Esophagus squamous epithelium (tissue), 5 donors: ENCODE measurements at places on chromosomes 2 and 18.

DNA sequence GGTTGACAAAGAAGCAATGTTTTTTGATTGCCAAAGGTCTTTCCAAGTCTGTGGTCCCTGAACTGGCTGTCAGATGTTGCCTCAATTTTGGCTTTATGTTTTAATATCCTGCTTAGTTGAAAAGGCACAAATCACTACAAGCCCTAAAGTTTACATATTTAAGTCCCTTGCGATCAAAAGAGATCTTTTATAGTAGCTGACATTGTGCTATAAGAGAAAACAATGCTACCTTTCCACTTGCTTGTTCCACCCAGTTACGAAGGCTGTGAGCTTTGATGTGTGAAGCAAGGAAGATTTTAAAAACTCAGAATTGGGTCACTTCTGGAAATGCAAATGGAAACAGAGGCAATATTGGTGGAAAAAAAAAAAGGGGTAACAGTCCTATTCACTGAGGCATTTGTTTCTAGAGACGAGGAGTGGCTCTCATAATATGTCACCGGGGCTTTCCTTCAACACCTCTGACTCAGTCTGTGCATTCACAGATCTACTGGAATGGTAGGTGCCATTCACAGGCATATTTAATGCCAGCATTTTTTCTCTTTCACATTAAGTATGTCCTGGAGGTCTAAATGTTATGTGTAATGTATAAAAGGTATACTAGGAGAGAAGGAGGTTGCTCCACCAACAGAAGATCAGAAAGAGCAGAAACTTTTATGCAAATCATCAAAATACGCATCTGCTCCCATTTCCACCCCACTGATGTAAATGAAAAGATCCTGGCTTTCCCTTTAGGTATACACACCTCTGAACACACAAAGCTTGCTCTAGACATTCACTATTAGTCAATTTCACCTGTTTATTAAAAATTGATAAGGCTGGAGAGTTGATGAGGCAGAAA is 91.8 kb downstream of the TGIF1 start:
- DNase-seq = no peak

- DNase-seq = no peak
Observed at GRCh38 chr2:168431301-168432024, 24.6 kb upstream of the CERS6 start.

GRCh38 chr2:27249891-27250651 is 12.8 kb downstream of the SLC30A3 start:
- DNase-seq = no peak

DNA sequence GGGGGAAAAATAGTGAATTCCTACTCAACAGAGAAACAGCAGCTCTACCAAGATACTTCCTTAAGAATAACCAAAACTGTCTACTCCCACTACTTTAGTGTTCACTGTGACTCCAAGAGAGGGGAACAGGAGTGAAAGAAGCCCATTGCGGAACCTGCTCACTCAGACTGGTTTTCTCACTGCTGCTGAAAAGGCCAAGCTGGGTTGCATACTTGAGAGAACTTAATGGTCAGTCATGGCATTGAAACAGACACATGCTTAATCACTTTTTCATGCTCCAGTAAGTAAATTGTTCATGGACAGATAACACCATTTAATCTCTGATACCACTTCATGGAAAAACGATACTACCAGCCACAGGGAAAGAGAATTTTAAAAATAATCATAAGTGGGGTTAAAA is 35.7 kb upstream of the SLC8A1 start:
- DNase-seq = no peak

DNA sequence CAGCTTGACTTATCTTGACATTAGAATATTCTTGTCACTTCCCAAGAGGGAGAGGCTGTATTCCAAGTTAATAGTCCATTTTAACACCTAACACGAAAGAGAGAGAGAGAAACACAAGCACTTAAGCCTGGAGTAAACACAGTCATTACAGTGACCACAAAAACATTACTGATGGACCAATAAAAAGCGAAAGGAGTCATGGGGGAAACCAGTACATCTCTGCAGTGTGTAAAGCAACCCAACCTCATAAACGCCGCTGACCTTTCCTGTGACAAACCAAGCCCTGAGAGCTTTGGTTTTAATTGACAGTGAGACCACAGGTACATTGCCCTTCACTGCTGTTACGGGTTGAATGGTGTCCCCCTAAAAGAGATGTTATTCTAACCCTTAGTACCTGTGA is 78.3 kb downstream of the SMAD4 start:
- no peak for DNase-seq

DNA sequence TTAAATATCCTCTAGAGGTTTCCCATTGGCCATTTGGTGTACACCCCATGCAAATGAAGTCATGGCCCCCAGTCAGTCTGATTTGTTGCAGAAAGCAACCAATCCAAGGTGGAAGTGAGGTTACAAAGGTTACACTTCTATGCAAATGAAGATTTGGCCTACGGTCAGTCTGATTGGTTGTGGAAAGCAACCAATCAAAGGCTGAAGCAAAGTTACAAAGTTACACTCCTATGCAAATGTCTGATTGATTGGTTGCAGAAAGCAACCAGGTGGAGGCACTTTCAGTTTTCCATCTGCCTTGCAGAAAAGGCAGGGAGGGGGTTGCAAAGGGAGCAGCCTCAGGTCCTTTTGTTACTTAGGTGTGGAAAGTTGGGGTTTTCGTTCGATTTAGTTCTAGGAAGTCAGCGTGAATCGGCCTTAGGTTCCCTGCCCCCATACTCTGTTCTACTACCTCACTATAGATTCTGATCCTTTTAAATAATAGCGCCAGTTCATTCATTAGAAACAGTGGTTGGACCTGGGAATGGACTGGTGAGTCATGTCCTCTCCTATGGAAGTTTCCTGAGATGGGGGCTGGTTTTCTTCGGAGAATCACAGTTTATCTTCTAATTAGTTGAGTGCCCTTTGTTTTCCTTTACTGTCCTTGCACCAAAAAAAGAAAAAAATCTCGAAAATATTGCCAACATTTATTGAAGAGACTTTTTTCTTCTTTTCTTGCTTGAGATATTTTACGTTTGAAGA is 279.5 kb downstream of the AGAP1 start:
- no peak for DNase-seq

- DNase-seq = no peak
Observed at GRCh38 chr2:241877989-241878970, 8.8 kb downstream of the RTP5 start.

- DNase-seq = no peak
Observed at GRCh38 chr2:68948710-68949109, 4.0 kb downstream of the GKN2 start.

DNA sequence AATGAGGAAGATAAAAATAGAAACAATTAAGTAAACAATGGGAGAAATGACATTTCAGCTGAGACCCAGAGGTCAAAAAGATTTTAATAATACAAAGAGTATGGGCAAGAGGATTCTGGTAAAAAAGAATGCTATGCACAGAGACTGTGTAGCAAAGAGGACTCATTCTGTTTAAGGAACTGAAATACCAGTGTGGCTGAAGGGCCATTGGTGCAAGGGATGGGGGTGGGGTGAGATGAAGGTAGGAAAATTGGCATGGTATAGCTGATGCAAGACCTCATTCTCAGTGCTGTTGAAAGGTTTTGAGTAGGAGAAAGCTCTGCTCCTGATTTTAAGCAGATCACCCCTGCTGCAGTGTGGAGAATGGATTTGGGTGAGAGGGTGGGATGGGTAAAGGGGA is 10.8 kb downstream of the GALNT1 start:
- no peak for DNase-seq

- no peak for DNase-seq
Observed at GRCh38 chr2:38092196-38092902, 16.4 kb upstream of the CYP1B1 start.

GRCh38 chr2:130828461-130828860 is 8.3 kb upstream of the ARHGEF4 start:
- DNase-seq = no peak

GRCh38 chr2:19362094-19362754 is 3.8 kb upstream of the OSR1 start:
- DNase-seq = no peak

DNA sequence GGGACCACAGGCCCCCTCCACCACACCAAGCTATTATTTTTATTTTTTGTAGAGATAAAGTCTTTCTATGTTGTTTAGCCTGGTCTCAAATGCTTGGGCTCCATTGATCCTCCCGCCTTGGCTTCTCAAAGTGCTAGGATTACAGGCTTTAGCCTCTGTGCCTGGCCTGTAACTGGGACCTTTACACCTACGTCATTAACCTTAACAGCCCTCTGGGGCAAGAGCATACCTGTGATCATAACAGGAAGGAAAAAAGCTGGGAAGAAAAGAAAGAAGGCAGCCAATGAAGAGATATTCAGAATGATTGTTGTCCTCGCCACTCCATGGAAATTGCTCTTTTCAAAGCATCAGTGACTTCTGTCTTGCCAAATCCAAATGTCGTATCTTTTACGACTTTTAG is 338.2 kb downstream of the LRRTM1 start:
- DNase-seq = no peak

DNA sequence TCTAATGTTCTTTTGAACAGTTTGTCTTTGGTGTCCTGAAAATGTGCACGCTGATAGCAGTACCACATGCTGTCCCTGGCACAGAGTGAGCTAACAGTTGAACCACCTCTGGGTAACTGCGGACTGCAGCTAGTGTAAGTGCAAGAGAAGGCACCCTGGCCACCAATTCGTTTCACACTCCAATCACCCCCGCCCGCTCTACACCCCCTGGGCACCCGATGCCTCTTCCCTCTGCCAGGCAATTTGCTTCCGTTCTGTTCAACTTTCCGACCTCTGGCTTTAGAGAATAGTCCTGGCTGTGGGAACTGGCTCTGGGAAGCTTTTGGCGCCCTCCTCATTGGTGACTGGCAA is 1.4 kb downstream of the DOCK10 start:
- no peak for DNase-seq

DNA sequence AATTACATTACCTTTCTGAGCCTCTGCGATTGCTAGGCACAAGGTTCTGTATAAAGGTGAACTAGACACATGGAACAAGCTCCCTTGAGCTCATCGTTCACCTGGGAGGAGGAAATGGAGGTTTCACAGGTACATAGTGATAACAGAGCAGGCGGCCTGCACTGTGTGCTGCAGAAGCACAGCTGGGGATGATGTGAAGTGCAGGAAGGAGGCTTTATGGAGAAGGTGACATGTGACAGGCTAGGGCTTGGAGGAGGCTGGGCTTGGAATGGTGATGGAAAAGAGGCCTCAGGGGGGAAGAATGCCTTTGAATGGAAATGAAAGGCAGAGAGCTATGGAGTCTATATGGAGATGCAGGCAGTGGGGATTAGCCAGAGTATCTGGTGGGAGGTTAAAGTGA is 22.9 kb downstream of the MARCHF4 start:
- no peak for DNase-seq

DNA sequence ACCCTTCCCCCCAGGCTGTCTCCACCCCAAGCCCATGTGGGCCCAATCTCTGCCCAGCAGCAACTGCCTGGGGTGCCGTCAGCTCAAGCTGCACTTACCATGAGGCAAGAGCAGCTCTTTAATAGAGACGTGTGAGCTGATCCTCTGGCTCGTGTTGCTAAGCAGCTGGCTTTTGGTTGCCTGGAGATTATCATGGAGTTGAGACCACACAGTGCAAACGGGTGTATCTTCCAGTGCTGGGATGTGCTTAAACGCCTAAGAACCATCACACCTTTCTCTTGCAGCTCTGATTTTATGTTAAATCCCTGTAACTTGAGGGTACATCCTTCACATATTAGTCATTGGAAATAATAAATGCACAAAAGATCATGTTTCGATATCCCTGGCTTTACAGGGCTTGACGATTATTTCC is 271.1 kb downstream of the PRKCE start:
- no peak for DNase-seq

DNA sequence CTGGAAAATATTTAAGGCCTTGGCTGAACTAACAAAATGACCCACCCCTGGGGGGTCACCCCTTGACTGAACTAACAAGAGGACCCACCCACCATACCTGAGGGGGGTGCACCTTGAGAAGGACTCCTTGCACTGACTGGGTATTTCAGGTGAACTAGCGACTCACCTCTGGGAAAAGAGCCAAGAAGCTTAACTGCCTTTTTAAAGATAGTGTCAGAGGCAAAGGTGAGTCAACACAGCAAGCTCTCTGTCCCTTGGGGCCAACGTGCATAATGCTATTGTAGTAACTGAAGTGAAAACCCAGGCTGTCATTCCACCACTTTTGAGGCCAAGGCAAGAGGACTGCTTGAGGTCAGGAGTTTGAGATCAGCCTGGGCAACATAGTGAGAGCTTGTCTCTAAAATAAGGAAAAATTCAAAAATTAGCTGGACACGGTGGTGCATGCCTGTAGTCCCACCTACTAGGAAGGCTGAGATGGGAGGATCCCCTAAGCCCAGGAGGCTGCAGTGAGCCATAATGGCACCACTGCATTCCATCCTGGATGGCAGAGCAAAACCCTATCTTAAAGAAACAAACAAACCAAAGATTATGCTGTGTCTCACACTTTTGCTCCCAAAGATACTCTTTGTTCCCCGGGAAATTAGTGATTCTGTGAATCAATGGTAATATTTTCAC is 36.4 kb upstream of the ZCCHC2 start:
- no peak for DNase-seq

GRCh38 chr2:10185046-10185445 is 62.5 kb downstream of the RRM2 start:
- no peak for DNase-seq

GRCh38 chr2:187447336-187447735 is 716 bp downstream of the CALCRL start:
- no peak for DNase-seq

GRCh38 chr2:44444881-44445280 is 83.1 kb downstream of the CAMKMT start:
- DNase-seq = no peak

- no peak for DNase-seq
Observed at GRCh38 chr2:125296742-125297141, 1271.7 kb downstream of the CNTNAP5 start.

GRCh38 chr2:127321303-127321702 is 27.4 kb upstream of the ERCC3 start:
- DNase-seq = no peak

GRCh38 chr2:209253544-209253943 is 170.3 kb upstream of the MAP2 start:
- no peak for DNase-seq

GRCh38 chr18:77815666-77816338 is 566.2 kb downstream of the GALR1 start:
- DNase-seq = no peak

- no peak for DNase-seq
Observed at GRCh38 chr2:150610670-150611279, 123.3 kb upstream of the RND3 start.

DNA sequence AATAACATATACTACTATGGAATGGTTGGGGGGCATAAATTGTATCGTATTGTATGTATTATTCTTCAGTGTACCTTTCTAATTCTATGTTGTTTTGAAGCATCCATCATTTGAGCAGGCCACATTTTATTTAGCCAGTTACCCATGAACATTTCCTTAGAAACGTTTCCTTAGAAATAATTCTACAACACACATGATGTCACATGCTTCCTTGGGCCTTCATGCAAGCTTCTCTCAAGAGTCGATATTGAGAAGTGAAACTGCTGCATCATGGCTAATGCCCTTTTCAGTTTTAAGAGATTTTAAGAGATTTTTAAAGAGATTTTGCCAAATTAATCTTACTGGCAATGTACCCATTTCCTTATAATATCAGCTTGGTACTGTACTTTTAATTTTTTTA is 63.9 kb downstream of the ALPK2 start:
- no peak for DNase-seq

- no peak for DNase-seq
Observed at GRCh38 chr2:204691911-204692510, 146.7 kb downstream of the PARD3B start.
